ENCODE measurements at places on chromosomes 11 and 22.
A peak's percentile ranks its signal among the peaks of the same experiment; 100 is the strongest.

GRCh38 chr11:120525261-120526171 is 14.0 kb downstream of the GRIK4 start:
- no peak for DNase-seq

DNA sequence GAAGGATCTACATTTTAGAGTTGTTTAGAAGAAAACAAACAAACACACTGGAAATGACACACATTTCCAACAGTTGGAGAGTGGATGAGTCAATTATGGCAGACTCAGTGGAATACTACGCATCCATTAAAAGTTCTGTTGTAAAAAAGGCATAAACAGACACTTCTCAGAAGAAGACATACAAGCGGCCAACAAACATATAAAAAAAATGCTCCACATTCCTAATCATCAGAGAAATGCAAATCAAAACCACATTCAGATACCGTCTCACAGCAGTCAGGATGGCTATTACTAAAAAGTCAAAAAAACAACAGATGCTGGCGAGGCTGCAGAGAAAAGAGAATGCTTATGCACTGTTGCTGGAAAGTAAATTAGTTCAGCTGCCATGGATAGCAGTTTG is 298.2 kb downstream of the DDX10 start:
- no peak for DNase-seq

GRCh38 chr22:48944751-48945620 is 882.7 kb downstream of the BRD1 start:
- no peak for DNase-seq

DNA sequence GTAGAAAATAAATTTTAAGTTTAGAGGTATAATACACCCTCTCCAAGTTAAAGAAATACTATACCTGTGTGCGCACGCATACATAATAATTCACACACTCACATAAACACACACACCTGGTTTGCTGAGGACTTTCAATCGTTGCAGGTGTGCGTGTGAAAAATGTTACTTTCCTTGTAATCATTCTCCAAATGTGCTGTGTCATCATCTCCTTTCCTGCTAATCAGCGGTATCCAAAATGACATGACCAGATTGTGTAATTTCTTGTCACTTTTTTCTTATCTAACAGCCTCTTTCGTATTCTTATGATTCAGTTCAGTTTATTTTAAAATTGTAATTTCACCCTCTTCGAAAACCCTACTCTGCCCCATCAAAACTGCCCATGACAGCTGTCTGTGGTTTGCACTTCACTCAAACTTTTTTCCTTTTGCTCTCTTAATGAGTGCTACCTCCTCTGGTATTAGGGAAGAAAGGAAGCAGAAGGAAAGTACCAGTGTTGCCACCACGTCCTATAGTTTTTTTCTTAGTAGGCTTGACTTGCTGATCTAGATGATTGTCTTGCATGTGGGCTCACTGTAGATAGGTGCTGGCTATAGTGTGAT is 651.2 kb downstream of the CNTN5 start:
- DNase-seq = no peak

DNA sequence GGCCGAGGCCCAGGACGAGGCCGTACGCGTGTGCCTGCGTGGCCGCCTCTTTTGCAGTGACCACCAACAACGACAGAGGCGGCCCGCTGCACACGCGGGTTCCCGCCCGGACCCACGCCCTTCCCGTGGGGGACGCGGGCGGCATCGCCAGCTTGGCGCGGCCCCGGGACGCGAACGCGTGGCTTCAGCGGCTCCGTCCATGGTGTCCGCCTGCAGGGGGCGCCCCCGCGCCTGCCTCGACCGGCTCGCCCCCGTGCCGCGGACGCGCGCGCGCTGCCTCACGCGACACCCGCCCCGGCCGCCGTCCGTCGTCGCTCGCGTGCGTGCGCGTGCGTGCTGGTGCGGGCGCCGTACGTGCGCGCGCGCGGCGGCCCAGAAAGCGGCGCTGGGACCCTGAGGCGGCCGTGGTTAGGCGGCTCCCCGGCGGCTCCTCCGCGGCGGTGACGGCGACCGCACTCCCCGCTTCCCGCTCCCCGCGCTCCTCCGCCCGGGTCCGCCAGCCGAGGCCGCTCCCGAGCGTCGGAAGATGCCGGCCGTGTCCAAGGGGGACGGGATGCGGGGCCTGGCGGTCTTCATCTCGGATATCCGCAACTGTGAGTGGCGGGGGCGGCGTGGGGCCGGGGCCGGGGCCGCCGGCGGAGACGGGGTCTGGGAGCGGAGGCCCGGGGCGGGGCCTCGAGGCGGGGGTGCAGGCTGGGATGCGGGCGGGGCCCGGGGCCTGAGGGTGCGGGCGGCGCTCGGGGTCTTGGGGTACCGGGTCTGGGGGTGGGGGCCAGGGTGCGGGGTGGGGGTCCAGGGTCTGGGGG is at the start of gene AP2A2:
AP2A2 (plus strand) TSS at position 375 of the 806 bp plus-strand sequence; CDS start at position 527, 152 bp downstream.
- peak; percentile 24 for DNase-seq

Data from DMS 273 treated with DMSO at 0.1 percent for 48 hours (cell line).